ENCODE measurements at places on chromosomes 3 and 15.

DNA sequence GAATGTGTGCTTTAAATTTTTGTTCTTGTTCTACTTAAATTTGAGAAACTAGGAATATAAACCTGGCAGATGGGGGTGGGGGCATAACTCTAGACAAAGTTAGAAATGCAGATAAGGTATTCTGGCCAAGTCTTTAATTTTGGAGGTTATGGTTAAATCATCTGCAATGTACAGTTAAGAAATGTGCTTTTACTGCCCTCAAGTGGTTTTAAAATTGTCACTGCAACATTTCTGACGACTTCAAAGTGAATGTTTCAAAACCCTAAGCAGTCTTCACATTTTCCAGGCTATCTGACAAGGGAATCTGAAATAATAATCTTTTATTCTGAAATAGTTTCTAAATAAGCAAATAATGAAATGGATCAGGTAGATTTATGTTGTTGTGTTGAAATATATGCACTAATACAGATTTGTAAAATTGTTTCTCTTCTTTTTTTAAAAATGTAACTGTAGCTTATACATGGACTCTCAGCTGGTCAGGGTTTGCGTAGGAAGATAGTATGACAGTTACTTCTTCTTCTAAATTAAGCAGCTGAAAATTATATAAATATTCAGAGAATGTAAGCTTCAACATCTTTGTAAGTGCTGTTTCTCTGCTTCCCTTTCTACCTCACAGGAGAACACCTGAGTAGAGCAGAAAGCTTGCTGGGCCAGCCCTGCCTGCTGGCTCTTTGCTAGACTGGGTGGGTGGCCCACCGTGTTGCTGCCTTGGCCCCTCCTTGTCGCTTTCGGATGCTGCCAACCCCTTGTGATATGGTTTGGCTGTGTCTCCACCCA lies 45.0 kb downstream of the SUCNR1 start:
- peak; percentile 80 for DNase-seq

DNA sequence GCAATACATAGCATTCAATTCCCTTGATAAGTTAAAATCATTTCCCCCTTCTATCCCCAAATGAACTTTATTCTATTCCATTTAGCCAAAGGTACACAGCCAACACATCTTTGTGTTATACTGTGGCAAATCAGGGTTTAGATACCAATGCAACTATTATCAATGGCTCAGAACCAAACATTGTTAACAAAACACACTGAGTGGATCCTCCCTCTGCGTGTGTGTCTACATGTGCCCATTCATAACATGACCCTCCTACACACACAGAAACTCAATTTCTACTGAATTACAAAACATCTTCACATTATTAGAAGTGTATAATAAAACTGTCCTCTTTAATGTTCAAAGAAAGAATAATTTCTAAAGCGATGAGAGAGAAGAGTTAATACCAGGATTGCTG lies 1.3 kb downstream of the TTBK2 start:
- peak; percentile 30 for DNase-seq

GRCh38 chr3:138435840-138436239 lies 1.4 kb downstream of the ESYT3 start:
- no peak for DNase-seq

- DNase-seq: peak; percentile 20
Observed at GRCh38 chr3:40120806-40121205, 188.7 kb upstream of the EIF1B start.

- no peak for DNase-seq
Observed at GRCh38 chr3:175257123-175257522, 398.0 kb downstream of the NAALADL2 start.

- DNase-seq: no peak
Observed at GRCh38 chr15:93042691-93043378, 46.2 kb downstream of the RGMA start.

- DNase-seq: no peak
Observed at GRCh38 chr15:58627701-58628100, 121.8 kb downstream of the ADAM10 start.

- no peak for DNase-seq
Observed at GRCh38 chr3:102444101-102444500, 9.3 kb downstream of the ZPLD1 start.

- no peak for DNase-seq
Observed at GRCh38 chr15:100020614-100021013, 287.4 kb upstream of the LYSMD4 start.

GRCh38 chr15:78129077-78129750 lies 2.0 kb downstream of the CIB2 start:
- DNase-seq: no peak

DNA sequence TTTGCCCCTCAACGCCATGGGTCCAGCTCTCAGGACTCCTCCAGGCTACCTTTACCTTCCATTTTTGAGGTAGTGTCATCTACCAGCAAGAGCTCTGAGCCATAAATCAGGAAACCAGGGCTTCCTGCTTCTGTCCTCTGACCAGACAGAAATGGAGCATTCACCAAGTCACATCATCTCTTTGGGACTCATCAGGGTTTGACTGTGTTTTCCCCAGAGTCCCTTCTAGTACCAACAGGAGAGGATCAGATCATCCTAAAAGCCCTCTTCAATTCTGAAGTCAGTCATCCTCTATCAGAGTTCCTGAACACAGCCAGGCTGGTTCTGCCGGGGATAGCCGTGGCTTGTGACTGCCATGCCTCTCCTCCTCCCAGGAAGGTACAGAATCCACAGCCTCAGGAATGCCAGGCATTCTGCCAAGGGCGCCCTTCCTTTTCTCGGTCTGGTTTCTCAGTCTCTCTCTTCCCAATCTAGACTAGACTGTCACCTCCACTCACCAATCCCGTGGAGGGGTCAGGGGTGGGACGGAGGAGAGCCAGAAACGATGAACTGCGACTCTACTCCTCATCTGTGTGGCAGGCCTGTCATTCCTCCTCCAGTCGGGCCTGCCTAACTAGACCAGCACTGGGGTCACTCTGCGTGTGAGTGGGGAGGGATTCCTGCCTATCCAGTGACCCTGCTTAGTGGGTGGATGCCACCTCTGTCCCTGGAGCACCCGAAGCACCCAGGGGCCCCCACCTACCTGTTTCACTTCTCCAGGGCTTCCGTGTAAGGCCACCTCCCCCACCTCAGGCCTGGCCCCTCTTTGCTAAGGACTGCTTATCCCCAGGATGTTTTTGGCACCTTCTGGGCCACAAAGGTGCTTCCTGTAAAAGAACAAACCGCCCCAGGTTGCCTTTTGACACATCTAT lies 30.9 kb downstream of the CCNL1 start:
- peak; percentile 75 for DNase-seq

DNA sequence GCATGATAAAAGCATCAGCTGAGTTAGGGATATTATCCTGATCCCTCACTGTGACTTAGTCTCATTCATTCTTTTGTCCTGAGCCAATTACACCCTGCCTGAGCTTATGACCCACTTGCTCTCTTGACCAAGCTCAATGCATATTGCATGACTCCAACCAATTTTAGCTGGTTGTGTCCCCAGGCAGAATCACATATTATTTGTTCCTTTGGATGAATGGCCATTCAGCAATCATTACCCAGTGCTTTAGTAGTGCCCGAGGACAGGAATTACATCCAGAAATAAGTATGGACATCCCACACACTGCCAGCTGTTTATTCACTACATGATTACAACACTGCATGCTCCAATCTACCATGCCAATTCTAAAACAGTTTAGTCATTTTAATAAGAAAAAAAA lies 322.5 kb downstream of the ZBBX start:
- peak; percentile 76 for DNase-seq

DNA sequence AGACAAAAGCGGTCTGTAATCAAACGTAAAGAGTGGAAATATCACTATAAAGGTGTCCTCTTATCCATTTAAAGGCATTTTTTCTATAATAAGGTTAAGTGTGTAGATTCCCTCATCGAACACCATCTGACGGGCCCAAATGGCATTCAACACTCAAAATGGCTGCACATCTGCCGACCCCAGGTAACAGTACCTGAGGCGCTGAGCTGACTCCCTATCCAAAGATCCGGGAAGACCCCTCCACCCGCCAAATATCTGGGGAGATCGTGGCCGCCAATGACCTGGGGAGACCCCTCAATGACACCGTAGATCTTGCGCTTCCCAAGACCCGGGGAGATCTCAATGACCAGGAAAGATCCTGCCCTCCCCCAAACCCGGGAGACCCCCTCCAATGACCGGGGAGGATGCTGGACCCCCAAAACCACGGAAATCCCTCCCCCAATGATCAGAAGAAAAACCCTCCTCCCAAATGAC lies 476 bp downstream of the IP6K2 start:
- DNase-seq: no peak

- DNase-seq: no peak
Observed at GRCh38 chr15:89075101-89075640, 13.1 kb upstream of the ABHD2 start.

DNA sequence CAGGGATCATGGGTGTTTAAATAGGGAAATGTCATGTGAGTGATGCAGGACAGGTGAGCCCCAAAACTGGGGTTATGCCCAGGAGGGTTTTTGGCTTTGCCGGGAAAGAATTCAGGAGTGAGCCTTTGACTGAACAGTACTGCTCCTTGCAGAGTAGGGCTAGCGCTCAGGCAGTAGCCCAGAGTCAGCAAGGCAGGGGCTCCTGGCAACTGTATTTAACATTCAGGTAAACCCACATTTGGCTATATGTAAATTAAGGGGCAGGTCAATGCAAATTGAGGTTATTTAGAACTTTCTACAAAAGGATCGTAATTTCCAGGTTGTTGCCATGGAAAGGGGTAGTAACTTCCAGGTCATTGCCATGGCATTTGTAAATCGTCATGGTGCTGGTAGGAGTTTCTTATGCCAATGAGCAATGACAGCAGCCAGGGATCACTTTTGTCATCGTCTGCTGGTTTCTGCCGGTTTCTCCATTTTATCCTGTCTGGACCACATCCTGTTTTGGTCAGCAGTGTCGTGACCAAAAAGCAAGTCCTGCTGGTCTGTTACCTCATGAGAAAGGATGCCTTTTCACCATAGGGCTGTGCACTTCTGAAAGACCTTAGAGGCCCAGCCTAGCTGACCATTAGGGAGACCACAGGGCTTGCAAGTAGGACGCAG lies 24.3 kb downstream of the MTHFS start:
- no peak for DNase-seq

DNA sequence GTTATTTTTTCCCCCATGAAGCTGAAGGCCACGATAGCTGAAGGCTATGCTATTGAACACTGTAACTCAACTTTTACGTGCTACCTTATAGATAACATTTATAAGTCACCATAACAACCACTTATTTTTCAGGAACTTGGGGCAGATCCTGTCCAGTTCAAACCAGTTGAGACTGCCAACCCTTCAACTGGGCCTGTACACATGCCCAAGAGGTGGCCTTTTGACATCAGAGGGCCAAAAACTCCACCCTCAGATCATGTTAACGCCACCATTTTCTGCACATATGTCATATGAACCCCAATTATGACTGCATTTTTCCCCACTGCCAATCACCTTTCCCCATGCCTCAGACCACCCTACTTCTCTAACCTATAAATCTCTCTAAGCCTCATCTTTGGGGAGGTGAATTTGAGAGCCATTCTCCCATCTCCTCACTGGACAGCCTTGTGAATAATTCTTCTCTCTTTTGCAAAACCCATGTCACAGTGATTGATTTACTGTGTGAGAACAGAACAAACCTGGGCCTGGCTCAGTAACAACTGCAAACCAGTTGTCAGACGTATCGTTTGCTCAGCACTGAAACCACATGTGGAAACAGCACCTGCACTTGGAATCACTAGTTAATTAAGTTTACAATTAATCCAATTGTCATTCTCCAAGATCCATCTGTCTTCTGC lies 42.5 kb downstream of the ZNF445 start:
- no peak for DNase-seq

- DNase-seq: peak; percentile 3
Observed at GRCh38 chr15:43376017-43376705, 5.3 kb downstream of the TUBGCP4 start.

GRCh38 chr3:71258116-71258515 lies 325.4 kb downstream of the FOXP1 start:
- peak; percentile 16 for DNase-seq

DNA sequence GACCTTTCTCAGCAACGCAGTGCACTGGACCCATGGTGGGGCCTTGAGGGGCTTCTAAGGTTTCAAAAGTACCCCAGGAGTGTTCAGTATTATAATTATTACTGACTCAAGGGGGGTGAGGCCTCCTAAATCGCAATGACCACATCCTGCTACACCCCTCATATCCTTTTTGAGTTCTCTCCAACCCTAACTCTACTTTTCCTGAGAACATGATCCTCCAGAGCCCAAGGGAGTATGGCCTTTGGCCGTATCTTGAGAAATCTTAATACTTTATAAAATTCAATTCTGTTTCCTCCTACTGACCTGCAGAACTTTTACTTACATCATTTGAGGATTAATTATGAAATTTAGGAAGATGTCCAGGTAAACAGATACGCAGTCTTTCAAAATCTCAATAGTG lies 30.4 kb upstream of the RARRES1 start:
- DNase-seq: no peak

GRCh38 chr3:143951351-143951971 lies 20.2 kb upstream of the DIPK2A start:
- peak; percentile 13 for DNase-seq

DNA sequence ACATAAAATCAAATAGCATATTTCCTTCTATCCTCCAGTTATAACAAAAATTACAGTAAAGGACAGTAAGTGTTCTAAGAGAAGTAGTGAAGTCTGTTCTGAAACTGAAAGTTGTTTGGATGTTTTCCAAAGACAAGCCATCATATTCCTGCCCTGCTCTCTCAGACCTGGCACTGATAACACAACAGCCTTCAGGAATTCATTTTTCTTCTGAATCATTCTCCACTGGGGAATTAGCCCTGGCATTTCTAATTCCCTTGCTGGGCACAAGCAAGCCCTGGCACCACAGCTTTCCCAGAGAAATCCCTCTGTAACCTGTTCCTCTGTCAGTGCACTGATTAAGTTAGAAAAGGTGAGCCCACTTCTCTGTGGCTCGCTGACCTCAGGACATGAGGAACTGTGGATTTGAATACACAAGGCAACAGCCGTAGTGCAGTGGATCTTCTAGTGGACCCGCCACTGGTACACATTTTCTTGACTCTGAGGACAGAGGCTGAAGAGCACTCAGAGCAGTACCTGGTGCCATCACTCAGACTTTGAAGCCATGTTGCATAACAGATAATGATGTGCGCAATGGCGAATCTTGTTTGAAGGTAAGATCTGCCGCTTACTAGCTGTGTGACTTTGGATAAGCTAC lies 61.6 kb downstream of the WWTR1 start:
- DNase-seq: no peak

DNA sequence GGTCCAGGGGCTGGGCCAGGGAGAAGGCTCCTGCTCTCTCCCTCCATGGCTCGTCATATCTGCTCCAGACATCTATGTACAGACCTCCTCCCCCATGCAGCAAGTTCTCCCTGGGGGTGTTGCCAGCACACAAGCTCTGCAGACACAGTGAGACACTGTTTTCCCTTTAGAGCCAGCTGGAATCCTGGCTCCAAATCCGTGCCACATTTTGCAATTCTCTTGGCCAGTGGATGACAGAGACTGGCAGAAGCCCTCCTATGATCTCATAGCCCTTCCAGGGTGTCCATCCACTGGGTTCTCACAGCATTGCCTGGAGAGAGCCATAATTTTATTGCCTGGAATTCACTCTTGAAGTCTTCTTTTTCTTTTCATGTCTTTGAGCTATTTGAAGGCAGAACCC lies 203.9 kb downstream of the TLE3 start:
- peak; percentile 25 for DNase-seq
